NCI-H524 treated with DMSO at 0.1 percent for 48 hours (cell line): ENCODE measurements at places on chromosomes 16 and 17.

DNA sequence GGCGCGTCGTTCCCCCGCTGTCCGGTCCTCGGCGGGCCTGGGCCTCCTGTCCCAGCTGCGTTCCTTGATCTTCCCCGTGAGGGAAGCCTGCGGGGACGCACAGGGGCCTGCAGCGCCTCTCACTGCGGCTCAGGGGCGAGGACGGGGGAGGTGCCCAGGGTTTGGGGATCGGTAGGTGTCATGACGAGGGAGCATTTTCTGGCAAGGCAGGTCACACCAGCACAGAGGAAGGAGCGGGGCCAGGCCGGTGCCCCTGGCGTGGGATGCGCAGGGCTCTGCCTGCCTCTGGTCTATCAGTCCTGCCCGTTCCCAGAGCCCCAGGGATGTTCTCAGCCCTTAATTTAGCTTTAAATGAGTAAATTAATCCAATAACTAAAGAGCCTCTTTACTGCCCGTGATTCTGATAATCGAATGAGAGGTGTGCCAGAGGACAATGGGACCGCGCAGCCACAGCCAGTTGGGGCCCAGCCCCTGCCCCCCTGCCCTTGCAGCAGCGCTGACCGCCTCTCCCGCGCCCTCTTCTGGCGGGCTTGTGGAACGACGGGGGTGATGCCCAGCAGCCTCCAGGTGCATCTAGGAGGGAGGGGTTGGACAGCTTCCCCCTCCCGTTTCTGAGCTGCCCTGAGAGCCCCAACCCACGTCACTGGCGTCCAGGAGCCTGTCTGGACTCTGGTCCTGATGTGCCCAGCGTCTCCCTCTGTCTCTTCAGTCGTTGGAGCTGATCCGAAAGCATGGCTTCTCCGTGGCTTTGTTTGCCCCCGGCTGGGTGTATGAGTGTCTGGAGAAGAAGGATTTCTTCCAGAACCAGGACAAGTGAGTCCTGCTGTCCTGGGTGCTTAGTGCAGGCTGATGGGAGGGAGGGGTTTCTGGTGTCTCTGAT is 7.9 kb downstream of the ENGASE start:
- DNase-seq: no peak

DNA sequence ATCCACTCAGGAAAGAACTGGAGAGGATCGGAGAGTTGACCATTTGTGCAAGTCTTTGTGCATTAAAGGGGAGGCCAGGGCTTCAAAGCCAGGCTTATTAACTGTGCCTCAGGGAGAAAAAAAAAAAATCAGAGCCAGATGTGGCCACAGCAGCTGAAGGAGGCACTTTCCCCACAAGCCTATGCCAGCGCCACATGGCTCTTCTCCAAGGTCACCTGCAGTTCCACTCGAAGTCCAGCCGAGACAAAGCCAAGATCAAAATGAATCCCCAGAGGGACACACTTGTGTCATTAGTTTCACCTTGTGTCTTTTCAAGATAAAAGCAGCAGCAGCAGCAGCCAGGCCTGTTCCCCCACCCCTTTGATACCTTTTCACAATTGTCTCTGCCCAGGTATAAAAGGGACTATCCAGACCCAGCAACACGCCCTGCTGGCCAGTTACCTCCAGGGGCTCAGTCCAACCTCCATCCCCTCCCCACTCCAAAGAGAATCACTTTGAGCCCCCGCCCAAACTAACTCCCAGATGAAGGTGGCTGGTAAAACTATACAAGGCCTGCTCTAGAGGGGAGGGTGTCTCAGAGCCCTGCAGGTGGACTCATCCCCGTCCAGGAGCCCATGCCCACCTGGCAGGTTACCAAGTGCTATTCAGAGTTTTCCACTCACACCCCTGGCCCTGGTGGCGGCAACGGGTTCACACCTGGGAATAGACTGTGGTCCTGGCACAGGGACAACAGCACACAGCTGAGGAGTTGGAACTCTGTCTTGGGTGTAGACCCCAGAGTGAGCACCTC is 29.2 kb downstream of the AXIN2 start:
- DNase-seq: no peak

DNA sequence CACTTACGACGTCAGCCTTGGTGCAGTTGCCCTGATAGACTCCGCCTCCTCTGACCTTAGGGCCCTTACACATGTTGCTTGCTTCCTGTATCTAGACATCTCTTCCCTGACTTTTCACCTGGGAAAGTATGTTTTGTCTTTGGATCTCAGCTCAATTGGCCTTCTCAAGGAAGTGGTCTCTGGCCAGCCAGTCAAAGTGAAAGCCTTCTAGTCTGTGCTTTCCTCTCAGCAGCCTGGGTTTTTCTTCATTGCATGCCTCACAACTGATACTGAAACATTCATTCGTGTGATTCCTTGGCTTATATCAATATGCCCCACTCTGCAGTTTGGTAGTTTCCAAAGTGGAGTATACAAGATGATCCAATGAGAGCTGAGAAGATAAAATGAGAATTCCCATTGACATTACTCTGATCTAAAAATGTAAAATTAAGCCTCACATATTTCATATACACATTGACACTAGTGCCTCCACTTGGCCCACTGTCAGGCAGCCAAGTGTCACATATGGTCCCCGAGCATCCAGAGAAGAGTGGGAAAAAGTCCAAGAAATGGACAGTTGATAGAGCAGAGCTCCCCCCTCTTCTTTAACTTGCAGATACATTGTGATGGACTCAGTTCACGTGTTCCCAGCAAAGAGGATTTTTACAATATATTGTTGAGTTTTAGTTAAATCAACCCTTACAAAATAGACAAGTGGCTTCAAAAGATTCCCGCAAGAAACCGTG is 371.2 kb upstream of the ASIC2 start:
- no peak for DNase-seq

DNA sequence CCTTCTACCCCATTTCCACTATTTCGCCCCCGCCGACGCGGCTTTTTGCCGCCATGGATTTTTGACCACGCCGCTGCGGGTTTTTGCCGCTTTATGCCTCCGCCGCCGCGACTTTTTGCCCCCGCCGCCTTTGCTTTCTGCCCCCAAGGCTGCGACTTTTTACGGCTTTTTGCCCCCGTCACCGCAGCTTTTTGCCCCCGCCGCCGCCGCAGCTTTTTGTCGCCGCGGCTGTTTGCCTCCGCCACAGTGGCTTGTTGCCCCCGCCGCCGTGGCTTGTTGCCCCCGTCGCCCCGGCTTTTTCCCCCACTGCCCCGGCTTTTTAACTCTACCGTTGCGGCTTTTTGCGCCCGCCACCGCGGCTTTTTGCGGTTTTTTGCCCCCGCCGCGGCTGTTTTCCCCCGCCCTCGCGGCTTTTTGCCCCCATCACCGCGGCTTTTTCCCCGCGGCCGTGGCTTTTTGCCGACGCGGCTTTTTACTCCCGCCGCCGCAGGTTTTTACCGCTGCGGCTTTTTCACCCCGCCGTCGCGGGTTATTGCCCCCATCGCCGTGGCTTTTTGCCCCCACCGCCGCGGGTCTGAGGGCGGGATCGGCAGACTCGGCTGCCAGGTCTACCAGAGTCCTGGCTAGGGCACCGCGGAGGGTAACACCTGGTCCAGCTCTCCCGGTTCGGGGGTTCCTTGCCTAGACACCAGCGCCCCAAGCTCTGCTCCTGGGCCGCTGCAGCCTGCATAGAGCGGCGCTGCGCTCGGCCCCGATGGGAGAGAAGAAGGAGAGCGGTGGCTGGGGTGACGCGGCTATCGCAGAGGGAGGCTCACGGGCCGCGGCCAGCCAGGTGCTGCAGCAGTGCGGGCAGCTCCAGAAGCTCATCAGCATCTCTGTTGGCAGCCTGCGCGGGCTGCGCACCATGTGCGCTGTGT is 562.7 kb upstream of the WSB1 start:
- DNase-seq: no peak

GRCh38 chr17:80836971-80837481 is 154.6 kb upstream of the CHMP6 start:
- no peak for DNase-seq

DNA sequence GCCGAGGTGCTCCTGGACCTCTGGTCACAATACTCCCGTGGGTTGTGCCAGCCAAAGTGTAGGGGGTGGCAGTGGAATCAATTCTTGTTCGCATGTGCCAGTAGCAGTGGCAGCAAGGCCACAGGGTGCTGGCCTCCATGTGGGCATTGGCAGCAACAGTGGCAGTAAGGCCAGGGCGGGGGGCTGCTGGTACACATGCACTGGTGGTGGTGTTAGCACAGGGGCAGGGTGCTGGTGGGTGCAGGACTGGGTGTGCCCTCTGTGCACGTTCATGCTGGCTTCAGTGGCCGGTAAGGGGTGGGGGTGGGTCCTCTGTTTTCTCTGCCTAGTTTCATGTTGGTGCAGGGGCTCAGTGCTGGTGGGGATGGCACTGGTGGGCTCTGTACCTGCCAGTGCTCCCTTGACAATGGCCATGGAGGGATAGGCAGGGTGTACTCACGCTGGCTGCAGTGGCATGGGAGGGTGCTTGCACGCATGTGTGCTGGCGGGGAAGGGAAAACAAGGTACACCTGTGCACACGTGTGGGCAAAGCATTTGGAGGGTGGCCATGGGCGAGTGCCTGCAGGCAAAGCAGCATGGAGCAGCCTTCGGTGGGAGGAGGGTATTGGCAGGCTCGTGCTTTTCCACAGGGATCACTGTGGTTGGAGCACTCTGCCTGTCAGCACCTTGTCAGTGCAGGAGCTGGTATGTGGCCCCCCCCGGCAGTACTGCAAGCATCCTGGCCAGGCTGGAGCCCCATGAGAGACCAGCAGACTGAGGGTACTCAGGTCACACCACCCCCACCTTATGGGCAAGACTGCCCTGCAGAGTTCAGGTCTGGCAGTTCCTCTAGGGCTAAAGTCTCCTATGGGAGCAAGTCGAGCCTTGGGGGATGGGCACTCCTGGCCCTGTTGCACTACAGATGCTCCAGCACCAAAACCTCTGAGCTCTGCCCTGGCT is 35.8 kb downstream of the NF1 start:
- DNase-seq: no peak

- no peak for DNase-seq
Observed at GRCh38 chr17:48543107-48543853, 1.6 kb downstream of the HOXB2 start.

DNA sequence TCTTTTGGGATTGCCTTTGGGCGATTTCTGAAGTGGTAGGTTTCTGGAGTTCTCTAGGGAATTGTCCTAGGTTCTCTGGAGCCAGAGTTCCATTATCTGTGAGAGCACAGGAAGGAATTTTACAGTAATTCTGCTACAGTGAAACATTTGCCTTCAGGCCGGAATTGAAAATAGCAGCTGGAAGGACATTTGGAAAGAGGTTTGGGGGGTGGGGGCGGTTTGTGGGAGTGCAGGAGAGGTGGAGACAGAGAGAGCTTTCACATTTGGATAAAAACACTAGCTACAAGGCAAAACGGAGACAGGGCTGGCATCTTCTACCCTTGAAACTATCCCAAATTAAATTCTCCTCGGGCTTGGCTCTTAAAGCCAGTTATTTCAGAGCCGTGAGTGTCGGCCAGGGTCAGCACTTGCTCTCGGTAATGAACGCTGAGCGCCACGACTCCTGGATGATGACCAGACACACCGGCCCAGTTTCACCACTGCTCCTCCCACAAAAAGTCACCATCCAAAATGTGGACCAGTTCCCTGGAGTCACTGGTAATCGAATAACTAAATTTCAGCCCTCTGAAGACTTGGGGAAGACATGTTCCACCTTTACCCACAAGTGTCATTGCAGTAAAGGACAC is 67.7 kb upstream of the TANC2 start:
- no peak for DNase-seq

DNA sequence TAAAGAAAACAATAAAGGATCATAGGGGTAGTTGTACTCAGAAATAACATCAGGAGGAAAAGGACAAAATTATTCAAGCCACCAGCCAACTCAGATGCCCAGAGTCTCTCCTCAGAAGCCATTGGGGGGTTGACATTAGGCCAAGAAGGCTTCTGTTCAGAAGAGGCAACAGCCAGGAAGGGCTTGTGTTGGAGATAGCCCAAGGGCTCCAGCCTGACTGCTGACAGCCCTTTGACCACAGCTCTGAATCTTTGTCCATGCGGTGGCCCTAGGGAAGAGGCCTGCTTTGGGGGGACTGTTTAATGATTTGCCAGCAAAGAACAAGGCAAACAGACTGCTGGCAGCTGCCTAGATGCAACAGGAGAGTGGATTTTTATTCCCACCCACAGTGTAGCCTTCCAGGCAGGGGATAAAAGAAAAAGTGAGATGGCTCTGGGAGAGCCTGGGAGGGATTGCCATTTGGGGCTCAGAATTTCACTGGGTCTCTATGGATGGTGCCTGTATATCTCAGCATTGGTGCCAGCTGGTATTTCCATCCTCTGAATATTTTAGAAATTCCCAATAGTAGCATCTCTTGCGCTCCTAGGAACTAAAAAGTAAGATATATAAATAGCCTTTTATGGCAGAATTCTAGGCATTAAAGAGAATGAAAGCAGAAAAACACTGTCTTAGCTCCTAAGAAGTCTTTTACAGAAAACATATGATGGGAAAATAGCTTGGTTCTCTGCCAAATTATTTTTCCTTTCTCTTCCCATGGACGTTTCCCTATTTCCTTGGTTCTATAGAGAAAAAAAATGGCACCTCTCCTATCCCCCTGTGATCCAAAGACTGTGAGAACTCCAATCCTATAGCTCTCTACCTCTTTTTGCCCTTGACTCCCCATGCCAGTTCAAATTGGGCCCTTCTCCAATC is 29.4 kb upstream of the SUPT4H1 start:
- DNase-seq: no peak

GRCh38 chr17:52147872-52148271 is 10.6 kb downstream of the CA10 start:
- no peak for DNase-seq

GRCh38 chr17:66764506-66764905 is 70.4 kb upstream of the CACNG5 start:
- DNase-seq: no peak

DNA sequence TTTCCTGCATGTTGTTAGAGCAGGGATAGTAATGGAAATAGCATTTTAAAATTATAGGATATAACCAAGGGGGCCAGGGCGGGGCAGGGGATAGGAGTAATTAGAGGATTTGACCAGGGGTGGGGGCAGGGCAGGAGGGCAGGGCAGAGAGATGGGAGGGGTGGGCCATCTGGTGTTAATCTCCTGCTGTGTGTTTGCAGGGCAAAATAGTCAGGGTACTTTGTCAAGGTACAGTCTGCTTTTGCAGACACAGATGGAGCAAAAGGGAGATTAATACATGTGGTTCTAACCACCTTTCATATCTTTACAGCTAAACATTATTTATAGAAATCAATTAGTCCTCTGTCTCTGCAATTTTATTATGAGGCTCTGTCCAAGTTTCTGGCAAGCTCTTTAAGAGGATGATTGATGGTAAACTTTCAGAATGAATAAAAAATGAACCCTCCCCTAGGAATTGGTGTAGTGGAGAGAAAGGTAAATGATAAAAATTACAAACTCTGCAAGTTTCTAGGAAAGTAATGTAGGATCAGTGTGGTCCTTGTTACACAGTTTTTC is 6.6 kb downstream of the ANKFN1 start:
- DNase-seq: peak; percentile 89
